ENCODE measurements at places on chromosomes 1 and 21.

- DNase-seq: no peak
These were observed 479 bp upstream of the SNX7 start for GRCh38 chr1:98660940-98661543.

DNA sequence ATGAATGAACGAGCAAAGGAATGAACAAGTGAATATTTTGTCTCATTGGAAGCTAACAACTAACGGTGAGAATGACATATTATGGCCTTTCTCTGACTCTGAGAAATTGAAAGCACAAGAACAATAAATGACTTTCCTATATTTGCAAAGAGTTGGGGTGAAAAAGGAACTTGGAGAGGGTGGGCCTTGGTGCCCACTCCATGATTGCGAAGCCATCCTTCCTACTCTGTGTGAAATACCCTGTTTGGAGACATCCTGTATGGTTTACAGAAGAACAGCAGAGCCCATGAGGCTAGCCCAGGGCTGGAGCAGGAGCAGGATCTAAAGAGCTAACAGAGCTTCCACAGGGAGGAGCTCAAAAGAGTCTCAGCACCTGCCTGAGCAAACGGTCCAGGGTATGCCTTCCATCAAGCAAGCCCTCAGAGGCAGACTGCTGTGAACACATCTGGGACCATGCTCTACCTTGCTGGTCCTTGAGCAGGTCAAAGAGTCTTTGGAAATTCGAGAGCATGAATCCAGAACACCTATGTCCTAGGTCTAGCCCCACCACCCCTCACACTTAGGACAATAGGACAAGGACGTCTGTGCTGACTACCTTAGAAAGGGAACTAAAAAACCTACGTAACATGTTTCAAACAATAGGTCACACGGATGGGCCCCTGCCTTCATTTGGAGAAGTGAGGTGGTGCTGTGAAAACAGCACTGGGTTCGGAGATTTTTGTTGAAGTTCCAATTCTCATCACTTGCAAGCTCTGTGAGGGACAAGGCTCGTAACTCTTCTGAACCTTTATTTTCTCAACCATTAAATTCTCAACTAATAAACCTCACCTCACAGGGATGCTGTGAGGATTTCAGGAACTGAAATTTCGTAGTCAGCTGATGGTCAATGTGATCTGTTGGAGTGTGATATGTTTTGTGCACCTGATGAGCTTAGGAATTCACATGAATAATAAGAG lies 377.4 kb downstream of the RRAGC start:
- DNase-seq: no peak

DNA sequence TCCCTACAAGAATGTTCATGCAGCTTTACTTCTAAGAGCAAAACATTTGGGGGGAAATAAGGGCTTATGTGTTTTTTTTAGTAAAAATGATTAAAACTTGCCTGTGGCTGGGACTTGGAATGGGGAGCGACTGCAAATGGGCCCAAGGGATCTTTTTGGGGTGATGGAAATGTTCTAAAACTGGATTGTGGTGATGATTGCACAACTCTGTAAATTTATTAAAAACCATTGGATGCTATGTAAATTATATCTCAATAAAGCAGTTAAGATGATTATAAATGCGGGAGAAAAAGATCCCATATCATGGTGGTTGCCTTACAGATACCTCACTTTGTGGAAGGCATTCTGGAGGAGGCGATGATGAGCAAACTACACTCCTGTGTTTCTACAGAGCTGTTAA lies 30.2 kb upstream of the STUM start:
- no peak for DNase-seq

- no peak for DNase-seq
These were observed 433 bp downstream of the TMEM200B start for GRCh38 chr1:29123053-29123886.

DNA sequence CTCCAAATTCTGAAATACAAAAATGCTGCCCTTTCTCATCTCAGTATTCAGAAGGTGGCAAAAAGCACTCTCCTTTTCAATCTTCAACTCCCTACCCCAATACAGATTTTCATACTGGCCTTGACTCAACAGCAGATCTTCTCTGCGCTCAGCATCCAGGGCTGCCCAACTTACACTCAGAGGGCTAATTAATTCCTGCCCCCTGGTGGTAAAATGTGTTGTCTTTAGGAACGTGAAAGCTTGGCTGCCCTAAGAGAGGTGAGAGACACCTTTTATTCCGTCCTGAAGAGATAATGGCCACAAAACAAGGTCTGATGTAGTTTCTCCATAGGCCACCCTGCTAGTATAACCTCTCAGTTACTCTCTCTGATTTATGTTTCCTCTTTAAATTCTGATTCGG lies 25.0 kb downstream of the KRTAP24-1 start:
- no peak for DNase-seq

DNA sequence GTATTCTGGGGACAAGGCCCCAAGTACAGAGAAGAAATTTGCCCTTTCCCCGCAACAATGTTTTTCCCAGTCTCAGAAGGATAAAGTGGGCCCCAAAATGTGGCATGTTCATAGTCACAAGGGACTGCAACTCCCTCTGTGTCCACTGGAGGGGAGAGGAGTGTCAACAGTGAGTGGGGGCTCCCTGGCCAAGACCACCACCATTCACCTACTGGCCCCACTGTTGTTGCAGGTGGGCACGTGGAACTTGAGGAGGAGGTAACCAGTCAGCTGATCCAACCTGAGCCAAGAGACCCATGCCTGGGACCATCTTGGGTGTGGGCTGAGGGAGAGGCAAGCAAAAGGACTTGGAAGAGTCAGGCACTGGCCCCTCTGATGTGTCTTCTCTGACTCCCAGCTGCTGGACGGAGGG lies 777 bp downstream of the NUDT17 start:
- DNase-seq: no peak

- no peak for DNase-seq
These were observed 62.0 kb downstream of the SLC44A5 start for GRCh38 chr1:75548721-75549480.

DNA sequence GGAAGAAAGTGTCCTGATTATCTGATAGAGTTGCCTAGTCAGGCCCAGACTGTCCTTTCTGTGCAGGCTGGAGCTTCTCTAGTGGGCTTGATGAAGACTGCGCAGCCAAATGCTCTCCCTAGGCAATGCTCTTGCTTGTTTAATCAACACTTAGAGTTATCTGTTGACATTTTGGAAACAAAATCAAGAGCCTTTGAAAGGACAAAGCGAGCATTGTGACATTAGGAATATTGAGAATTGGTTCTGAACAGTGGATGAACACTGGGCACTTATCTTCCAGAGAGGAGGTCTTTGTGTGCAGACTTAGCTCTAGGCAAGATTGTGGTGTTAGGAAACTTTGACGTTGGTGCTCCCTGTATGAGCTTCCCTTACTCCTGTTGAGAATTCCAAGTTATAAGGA lies 94.5 kb downstream of the DNTTIP2 start:
- no peak for DNase-seq

GRCh38 chr1:3668585-3669300 lies 16.4 kb downstream of the TP73 start:
- DNase-seq: no peak

Data from AG04449 (cell line).